Stimulated activated CD4-positive, alpha-beta T cell treated with anti-CD3 and anti-CD28 coated beads, Interleukin-1b, Interleukin-23, amount 100 ng/mL, for 48 hours (primary cell): ENCODE measurements at places on chromosomes 7 and 10.
A peak's percentile ranks its signal among the peaks of the same experiment; 100 is the strongest.

GRCh38 chr7:3301831-3302618 lies 973 bp downstream of the SDK1 start:
- no peak for DNase-seq

GRCh38 chr10:12500381-12501303 lies 151.3 kb downstream of the CAMK1D start:
- no peak for DNase-seq

DNA sequence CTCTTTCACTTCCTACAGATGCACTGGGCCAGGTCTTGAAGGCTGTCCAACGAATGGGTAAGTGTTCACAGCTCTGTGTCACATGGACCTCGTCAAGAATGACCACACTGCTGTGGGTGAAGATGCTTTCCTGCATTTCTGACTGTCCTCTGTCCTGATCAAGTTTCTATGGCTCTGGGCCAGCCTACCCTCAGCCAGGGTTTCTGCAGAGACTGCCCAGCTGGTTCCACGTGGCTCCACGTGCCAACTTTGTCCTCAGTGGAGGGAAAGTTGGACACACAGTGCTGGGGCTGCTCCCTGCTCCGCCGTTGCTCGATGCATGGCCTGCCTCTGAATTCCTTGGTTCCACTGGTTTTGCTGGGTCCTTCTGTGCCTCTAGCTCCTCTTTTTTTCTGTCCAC lies 152.3 kb downstream of the EGFR start:
- no peak for DNase-seq

DNA sequence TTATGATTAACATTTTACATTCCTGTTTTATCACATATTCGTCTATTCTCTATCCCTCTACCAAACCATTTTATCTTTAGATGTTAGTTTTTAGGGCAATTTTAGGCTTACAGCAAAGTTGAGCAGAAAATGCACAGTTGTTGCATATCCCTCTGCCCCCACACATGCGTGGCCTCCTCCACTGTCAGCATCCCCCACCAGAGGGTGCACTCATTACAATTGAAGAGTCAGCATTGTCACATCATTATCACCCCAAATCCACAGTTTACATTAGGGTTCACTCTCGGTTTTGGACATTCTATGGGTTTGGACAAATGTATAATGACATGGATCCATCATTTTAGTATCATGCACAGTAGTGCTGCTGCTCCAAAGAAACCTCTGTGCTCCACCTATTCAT lies 86.4 kb downstream of the WDR37 start:
- DNase-seq: no peak

DNA sequence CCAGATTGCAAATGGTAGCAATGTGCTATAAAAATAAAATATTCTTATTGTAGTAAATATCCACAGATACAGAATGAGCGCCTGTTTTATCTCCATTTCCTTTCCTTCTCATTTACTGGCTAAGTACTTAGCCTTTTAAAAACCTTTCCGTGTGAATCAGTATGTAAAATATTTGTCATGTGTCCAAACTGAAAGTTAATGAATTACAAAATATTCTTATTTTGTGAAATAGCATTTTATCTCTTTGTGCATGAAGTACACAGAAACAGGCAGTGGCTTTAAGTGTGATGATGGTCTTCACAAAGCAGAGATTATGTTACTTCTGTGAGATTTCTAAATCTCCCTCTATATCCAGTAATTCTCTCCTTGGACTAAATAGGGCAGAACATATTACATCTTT lies 56.7 kb upstream of the KIAA1217 start:
- no peak for DNase-seq

DNA sequence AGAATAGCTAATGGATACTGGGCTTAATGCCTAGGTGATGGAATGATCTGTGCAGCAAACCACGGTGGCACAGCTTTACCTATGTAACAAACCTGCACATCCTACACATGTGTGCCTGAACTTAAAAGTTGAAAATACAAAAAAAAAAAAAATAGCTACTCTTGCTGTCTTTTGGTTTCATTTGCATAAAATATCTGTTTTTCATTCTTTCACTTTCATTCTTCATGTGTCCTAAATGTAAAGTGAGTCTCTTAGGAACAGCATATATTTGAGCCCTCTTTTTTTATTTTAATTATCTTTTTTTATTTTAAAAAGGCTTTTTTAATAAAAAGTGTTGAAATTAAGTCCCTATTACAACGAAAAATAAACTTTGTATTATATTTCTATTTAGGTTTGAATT lies 836.1 kb upstream of the KCND2 start:
- DNase-seq: no peak

GRCh38 chr7:138935465-138936011 lies 45.7 kb downstream of the KIAA1549 start:
- DNase-seq: no peak

DNA sequence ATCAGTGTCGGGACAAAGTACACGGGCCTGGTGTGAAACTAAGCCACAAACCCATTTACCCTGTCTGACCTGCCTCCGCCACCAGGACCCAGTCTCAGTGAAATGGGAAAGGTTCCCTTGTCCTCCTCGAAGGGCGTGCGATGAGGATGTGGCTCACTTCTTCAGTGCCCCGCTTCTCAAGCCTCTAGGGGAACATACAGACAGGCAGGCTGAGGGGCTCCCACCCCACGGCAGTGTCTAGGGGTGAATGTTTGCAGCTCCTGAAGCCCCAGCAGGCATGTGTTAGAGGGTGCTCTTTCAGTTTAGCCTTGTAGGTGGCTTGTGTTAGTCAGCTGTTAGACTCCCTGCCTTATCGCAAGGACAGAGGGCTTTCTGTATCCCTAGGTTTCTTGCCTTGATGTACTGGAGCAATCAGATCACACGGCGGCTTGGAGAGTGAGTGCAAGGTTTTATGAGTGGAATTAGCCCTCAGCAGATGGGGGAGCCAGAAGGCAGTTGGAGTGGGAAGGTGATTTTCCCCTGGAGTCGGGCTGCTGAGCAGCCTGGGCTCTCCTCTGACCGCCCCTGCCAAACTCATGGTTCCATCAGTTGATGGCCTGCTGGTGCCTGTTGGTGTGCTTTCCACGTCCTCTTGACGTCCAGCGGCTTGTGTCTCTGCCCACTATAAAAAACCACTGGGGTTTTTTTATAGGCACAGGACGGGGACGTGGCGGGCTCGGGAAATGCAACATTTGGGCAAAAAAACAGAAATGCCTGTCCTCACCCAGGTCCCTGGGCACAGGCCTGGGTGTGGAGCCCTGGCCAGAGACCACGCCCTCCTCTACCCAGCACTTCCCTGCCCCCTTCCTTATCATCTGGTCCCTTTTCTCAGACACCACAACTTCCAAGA lies 759 bp downstream of the NUDT1 start:
- peak; percentile 11 for DNase-seq

DNA sequence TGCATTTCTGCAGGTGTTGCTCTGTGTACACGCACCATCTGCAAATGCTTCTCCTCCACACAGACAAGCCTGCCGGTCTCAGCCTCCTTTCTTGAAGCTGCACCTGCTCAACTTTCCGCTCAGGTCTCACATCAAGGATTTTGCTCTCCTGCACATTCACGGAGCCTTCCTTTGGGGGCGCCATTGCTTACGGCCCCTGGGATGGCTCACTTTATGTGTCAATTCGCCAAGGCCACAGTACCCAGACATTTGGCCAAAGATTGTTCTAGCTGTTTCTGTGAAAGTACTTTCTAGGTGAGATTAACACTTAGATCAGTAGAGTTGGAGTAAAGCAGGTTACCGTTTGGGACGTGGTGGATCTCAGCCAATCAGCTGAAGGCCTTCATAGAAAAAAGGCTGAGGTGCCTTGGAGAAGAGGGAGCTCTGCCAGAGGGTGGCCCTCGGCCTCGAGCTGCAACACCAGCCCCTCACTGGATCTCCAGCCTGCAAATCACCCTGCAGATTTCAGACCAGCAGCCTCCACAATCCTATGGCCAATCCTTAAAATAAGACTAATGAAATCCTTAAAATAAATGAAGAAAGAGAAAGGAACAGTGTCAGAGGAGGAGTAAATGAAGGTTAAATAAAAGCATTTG lies 39.9 kb upstream of the PPP2R2D start:
- DNase-seq: no peak

GRCh38 chr10:133455196-133455595 lies 1.5 kb downstream of the SCART1 start:
- DNase-seq: no peak

DNA sequence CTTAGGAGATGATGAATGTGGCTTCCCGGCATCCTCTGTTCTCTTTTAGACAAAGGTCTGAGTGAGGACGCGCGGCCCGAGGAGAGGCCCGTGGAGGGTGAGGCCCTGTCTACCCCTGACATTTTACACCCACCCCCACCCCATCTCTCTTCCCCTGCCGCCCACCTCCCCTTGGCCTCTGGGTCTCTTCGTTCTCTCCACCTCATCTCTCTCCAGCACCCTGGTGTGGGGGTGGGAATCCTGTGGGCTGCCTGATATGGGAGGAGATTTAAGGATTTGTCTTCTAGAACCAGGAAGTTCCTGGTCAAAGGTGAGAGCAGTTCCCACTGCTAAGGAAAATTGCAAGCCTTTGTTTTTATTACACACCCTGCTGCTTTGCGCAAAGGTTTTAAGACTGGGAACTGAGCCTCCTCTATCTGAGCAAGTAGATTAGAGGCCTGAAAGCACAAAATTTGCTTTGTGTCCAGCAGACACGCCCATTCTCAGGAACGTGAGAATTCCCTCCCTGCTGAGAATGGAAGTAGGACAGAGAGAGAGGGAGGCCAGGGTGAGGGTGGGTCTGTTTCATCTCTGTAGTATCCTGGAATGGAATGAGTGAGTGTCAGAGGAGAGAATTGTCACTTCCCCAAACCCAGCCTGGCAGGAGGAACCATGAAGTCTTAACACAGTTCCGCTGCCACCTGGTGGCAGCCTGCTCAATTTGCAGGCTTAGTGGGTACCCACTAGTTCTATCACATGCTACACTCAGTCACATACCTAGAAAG lies 91.2 kb downstream of the GTF2IRD1 start:
- peak; percentile 52 for DNase-seq

GRCh38 chr7:45368129-45368807 lies 205.9 kb upstream of the ADCY1 start:
- no peak for DNase-seq

DNA sequence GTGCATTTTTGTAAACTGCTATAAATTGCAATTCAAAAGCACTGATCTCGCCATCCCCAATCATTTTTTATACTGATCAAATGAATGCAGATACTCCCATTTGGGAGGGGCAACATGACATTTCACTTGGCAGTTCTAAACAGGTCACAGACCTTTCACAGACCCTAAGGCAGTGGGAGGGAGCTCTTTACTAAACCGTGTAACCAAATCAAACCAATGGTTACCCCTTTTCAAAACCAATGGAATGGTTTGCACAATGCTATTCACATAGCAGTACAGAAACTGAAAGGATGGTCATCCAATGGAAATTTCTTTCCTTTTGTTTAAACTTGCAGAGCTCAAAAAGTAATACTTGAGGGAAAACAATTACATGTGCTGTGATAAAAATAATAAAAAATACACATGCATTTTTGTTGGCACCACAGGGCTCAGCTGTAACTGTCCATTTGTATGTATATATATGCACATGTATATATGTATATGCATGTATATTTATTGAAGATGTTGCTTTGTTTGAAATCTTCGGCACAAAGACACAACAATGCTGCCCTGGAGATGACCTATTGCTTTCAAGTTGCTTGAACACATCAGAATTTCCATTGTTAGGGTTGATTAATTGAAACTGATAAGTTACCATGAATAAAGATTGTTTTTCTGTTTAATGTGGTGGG lies 14.0 kb downstream of the PTF1A start:
- no peak for DNase-seq

DNA sequence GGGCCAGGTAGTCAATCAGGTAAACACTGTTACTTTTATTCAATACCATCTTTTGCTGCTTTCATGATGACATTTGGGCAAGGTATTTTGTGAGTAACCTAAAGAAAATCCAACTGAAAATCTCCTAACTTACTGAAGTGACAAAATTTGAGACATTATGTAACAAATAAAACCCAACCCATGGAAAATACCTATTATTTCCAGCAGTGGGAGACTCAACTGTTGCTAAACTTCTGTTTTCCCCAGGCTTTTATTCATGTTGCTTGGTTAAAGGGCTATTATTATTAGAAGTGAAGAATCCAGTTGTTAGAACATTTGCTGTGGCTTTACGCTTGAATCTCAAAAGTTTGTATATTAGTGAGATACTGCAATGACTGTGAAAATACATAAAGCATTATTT lies 215.9 kb downstream of the MDFIC start:
- no peak for DNase-seq

DNA sequence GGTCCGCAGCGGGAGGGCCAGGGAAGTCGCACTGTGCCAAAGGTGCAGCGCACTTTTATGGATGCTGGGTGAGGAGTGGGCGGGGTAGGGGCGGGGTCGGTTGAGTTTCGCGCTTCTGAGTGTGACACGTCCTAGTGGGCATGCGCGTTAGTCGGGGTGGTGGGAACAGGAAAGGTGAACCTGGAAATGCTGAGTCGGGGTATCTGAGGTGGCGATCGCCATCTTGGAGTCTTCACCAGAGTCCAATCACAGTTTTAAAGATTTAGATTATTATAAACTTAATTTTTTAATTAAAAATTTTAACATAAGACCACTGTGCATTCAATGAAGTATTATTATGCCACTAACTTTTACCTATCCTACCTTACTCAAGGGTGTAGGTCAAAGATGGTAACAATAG lies 45.7 kb downstream of the ZNF138 start:
- DNase-seq: no peak
